ENCODE measurements at places on chromosomes 3 and 15. TPM values are rescaled to one million over a fixed set of nuclear protein-coding genes. Genes with fewer than 3 reads are reported as not detected.
A peak's percentile ranks its signal among the peaks of the same experiment; 100 is the strongest.

SLC28A1 gene
- polyA plus RNA-seq = 21.9 TPM

STT3B gene
- 23.9 TPM for polyA plus RNA-seq

IL5RA gene
- polyA plus RNA-seq = not detected

CASR gene
- 0.29 TPM for polyA plus RNA-seq

DUT gene
- polyA plus RNA-seq = 28.6 TPM

MST1R gene
- 0.56 TPM for polyA plus RNA-seq

GRCh38 chr3:16741103-16741758, 136.0 kb upstream of the DAZL start:
- no peak overlapping the region for H3K27ac ChIP-seq
- DNase-seq = no peak
- no peaks in the 10 kb centered on the region for H3K36me3 ChIP-seq
- H3K4me1 ChIP-seq = no peaks in the 10 kb centered on the region
- no peak overlapping the region for H3K4me3 ChIP-seq

DNA sequence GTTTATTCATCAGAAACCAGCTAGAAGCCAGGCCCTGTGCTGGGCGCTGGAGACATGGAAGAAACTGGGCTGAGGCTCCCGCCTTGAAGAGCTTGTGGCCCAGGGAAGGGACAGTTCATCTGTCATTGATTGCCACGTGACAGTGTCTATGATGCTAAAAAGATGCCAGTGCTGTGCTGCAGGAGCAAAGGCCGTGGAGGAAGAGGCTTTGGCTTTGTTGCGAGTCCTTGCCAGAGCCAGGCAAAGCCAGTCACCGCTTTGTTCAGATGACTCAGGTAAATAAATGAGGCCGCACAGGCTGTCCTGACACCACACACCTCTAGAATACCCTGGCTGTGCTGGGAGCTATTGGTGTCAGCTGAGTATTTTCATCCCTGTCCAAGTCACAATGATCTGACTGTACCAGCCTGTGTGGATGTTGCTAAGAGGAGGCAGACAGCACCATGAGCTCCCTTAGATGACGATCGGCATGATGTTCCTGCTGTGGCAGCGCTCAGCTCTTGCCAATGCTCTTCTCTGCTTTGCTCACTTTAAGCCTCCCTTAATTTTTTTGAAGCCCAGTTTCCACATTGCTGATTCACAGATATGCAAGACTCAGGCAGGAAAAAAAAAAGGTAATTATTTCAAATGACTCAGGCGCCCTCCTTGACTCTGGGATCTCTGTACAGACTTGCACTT, 77.5 kb downstream of the CCNL1 start:
- H3K27ac ChIP-seq = peak overlapping the region; percentile 44
- H3K4me1 ChIP-seq = no peaks in the 10 kb centered on the region
- H3K36me3 ChIP-seq = no peaks in the 10 kb centered on the region
- DNase-seq = no peak
- H3K27me3 ChIP-seq = no peaks in the 10 kb centered on the region

DNA sequence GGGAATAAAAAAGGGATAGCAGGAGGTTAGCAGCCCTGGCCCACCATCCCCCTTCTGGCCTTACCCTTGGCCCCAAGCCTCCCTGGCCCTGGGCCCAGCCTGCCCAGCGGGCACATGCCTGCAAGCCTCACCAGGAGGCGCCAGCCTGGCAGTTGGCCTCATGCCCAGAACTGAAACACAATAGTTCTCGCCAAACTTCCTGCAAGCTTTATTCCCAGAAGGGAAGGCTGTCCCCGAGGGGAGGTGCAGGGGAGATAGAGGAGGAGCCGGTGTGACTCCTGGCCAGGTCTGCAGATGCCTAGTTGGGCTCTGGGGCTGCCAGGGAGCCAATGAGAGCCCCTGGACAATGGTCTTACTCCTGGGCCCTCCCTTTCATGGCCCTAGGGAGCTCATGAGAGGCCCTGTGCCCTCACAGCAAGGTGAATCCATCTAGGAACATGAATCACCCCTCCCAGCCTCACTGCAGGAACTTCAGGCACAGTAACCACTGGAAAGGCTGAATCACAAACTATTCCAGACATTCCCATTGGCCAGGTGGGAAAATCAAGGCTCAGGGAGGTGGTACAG, 4.0 kb downstream of the CCDC33 start:
- DNase-seq = no peak
- no peaks in the 10 kb centered on the region for H3K36me3 ChIP-seq
- H3K4me3 ChIP-seq = no peak overlapping the region
- H3K27me3 ChIP-seq = no peaks in the 10 kb centered on the region
- no peak overlapping the region for H3K27ac ChIP-seq

DNA sequence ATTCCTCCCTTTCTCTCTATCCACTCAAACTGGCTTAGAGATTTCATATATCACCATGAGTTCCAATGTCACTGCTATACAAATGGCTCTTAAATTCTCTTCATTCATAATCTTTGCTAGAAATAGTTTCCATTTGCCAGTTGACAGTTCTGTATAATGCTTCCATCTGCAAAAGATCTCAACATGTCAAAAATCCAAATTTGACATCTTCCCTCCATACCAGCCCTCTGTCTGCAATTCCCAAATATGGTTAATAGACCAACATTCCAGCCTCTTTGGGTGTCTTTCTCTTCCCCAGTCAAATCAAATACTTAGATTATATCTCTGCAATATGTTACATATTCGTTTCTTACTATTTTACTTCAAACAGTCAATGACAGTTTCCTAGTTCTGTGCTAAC, 64.2 kb upstream of the SERPINI2 start:
- DNase-seq = no peak
- H3K4me1 ChIP-seq = no peaks in the 10 kb centered on the region
- no peaks in the 10 kb centered on the region for H3K27me3 ChIP-seq

DNA sequence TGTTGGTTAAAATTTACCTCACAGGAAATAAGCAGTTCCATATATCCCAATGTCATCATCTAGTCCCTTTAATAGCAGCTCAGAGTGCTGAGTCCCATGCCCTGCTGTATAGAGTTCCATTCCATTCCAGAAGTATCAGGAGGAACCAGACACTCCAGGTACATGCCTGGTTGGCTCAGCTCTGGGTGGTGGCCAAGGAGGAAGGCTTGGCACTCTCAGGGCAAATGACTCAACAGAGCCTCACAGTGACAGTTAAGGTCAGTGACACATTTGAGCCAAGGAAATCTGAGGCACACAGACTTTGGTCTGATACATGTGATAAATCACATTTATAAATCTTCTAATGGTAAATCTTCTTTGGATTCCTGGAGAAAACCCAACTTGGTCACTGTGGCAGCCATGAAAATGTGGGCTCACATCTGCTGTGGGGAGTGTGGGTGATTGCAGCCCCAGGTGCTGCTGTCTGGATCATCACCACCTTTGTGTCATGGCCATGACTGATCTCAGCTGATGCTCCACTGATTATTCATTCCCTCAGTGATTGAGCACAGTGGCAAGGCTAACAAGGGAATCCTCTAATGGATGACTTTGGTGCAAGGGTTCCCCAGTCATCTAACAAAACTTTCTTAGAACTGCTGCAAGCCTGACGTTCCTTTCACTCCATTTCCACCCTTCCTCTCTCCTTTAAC, 9.3 kb downstream of the HHLA2 start:
- DNase-seq = no peak
- H3K27me3 ChIP-seq = no peaks in the 10 kb centered on the region
- H3K4me1 ChIP-seq = no peaks in the 10 kb centered on the region
- H3K4me3 ChIP-seq = no peak overlapping the region
- H3K27ac ChIP-seq = no peak overlapping the region

GRCh38 chr15:96073908-96074307, 256.6 kb upstream of the NR2F2 start:
- no peaks in the 10 kb centered on the region for H3K36me3 ChIP-seq
- no peaks in the 10 kb centered on the region for H3K27me3 ChIP-seq
- no peak overlapping the region for H3K27ac ChIP-seq

GRCh38 chr15:62109982-62110851, 43.4 kb downstream of the C2CD4A start:
- no peak for DNase-seq
- peak overlapping the region; percentile 54 for H3K27ac ChIP-seq
- no peak overlapping the region for H3K4me3 ChIP-seq
- peaks cover 7% of the 10 kb centered on the region for H3K4me1 ChIP-seq
- H3K36me3 ChIP-seq = no peaks in the 10 kb centered on the region

DNA sequence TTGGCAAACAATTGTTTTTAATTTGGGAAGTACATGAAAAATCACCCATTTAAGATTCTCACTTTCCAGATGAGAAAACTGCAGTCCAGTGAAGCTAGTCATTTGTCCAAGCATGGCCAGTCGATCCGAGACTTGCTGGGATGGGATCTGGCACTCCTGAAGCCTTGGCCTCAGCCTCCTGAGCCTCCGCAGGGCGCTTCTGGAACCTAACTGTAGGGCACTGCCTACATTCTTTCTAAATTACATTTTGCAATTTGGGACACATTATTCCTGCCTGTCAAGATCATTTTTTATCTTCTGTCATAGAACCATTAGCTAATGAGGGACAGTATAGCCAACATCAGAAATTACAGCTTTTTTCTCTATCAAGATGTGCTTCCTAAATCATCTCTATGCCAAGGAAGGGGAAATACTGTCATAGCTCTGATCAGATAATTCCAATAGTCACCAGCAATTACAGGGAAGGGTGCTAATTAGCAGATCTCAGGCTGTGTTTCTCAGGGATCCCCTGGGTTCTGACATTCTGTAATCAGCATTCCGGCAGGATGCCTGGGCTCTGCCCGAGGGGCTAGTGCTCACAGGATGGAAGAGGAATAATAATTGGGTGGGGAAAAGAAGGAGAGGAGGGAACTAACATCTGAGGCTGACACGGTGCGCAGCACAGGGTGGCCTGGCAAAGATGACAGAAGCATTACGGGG, 28.3 kb downstream of the ANAPC13 start:
- H3K4me1 ChIP-seq = no peaks in the 10 kb centered on the region
- H3K27ac ChIP-seq = no peak overlapping the region
- DNase-seq = no peak

- no peaks in the 10 kb centered on the region for H3K27me3 ChIP-seq
- no peaks in the 10 kb centered on the region for H3K36me3 ChIP-seq
- no peaks in the 10 kb centered on the region for H3K4me1 ChIP-seq
- H3K27ac ChIP-seq = no peak overlapping the region
Measured at GRCh38 chr3:183437666-183438564, 9.5 kb upstream of the MCF2L2 start.

GRCh38 chr3:71469138-71469435, 114.4 kb downstream of the FOXP1 start:
- no peaks in the 10 kb centered on the region for H3K4me1 ChIP-seq
- no peaks in the 10 kb centered on the region for H3K27me3 ChIP-seq
- no peak overlapping the region for H3K27ac ChIP-seq
- no peak for DNase-seq
- no peaks in the 10 kb centered on the region for H3K36me3 ChIP-seq

DNA sequence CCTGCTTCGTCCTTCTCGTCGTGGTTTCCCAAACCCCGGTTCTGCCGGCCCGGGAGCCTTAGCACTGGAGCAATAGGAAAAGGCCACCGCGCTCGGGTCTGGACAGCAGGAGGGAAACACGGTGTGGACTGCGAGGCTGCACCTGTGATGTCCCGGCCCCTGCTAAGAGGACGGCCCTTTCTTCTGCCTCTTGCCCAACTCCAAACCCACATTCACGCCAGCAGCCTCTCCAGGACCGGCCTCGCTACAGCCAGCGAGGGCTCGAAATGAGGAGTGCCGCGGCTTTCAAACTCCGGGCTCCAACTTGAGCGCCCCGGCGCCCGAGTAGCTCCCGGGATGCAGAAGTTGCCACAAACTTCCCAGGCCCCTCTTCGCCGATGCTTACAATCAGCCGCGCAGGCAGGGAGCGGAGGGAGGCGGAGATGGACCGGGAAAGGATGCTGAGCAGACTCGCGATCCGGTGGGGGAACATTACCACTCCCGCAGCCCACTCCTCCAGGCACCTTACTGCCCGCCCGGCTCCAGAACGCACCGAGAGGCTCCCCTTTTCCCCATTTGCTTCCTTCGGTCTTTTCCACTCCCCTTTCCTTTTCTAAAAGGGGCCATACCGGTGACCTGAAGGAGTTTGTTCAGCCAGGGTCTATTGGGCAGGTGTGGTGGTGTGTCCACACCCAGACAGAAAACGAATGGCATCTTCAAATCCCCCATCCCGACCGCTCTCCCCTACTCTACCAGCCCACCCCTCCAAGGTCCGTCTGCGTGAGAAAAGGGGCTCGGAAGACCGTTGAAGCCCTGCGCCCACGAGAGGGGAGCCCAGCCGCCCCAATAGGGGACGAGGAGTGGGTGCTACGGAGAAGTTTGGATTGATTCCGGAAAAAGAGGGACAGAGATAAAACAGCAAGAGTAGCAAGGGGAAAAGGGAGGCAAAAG, 18.8 kb upstream of the SATB1 start:
- DNase-seq = peak; percentile 39
- H3K27ac ChIP-seq = no peak overlapping the region
- no peaks in the 10 kb centered on the region for H3K27me3 ChIP-seq
- H3K4me3 ChIP-seq = peak overlapping the region; percentile 54
- no peaks in the 10 kb centered on the region for H3K36me3 ChIP-seq

DNA sequence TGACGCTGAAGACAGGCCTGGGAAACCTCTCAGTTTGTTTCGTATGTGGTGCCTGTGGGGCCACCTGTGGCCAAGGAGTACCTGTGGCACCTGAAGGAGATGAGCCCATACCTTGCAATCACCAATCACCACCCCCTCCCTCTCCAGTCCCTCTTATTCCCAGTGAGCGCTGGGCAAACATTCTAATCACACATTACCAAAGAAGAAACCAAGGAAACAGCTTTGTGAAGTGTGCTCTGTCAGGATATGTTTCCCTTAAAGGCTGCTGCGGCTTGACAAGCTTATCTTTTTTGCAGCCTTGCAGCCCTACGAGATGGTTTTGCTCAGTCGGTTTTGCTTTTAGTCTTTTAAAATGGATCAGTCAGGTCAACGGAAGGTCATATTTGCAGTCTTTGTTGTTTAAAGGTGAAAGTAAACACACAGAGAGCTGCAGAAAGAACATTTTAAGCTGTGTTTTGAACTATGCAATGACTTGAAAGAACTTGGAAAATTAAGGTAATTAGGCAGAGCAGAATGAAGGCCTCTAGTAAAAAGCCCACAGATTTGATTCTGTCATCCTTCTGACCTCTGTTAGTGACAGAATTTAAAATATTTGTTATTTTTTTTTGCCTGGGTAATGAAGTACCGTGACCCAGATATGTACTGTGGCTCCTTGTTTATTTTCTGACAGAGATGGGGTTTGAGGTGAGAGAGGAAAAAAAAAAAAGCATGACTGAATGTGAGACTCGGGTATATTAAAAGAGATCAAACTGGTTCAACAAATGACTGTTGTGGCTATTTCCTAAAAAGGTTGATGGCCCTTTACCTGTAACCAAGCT, 461.4 kb downstream of the NSUN3 start:
- H3K36me3 ChIP-seq = no peaks in the 10 kb centered on the region
- DNase-seq = no peak
- peak overlapping the region; percentile 9 for H3K4me3 ChIP-seq
- peaks cover 24% of the 10 kb centered on the region for H3K4me1 ChIP-seq
- H3K27me3 ChIP-seq = no peaks in the 10 kb centered on the region
